ENCODE measurements at places on chromosomes 11 and 22. TPM values are rescaled to one million over a fixed set of nuclear protein-coding genes. Genes with fewer than 3 reads are reported as not detected.

The RAB38 gene
- 5.9 TPM for total RNA-seq

The C11orf91 gene
- total RNA-seq = 0.19 TPM

The BCO2 gene
- 1.2 TPM for total RNA-seq

The UBASH3B gene
- total RNA-seq = 24.2 TPM

The SPI1 gene
- total RNA-seq = not detected

The C22orf15 gene
- 2.1 TPM for total RNA-seq

The MMP3 gene
- total RNA-seq = 0.06 TPM

The MIEF1 gene
- total RNA-seq = 17.3 TPM

The CDC42BPG gene
- 0.25 TPM for total RNA-seq

The OLFML1 gene
- total RNA-seq = 15.2 TPM

The ELFN2 gene
- total RNA-seq = not detected

The ZBTB16 gene
- total RNA-seq = 0.13 TPM

The RPS6KA4 gene
- total RNA-seq = 46.5 TPM

The C1QTNF5 gene
- 22.6 TPM for total RNA-seq

The FADS1 gene
- total RNA-seq = 84.8 TPM

The GAB4 gene
- not detected for total RNA-seq

The SLC37A2 gene
- 0.06 TPM for total RNA-seq

The SLC5A4 gene
- 0.13 TPM for total RNA-seq

The ESAM gene
- 13.6 TPM for total RNA-seq

The OR8D1 gene
- total RNA-seq = not detected

The OR8A1 gene
- total RNA-seq = not detected

The LYVE1 gene
- total RNA-seq = 3.3 TPM

The GLYAT gene
- not detected for total RNA-seq

The FGF4 gene
- not detected for total RNA-seq

The OR6M1 gene
- not detected for total RNA-seq

The VWCE gene
- total RNA-seq = 2.0 TPM

The C22orf42 gene
- not detected for total RNA-seq

The ARHGAP42 gene
- total RNA-seq = 13.3 TPM

The LMO1 gene
- total RNA-seq = not detected

The TSPAN4 gene
- total RNA-seq = 221 TPM

The LAYN gene
- 27.1 TPM for total RNA-seq

The OR52I1 gene
- total RNA-seq = not detected

The KCNK4 gene
- total RNA-seq = not detected

The FERMT3 gene
- total RNA-seq = 96.3 TPM

The PI4KA gene
- 33.2 TPM for total RNA-seq

The MRGPRD gene
- total RNA-seq = not detected
